ENCODE measurements at places on chromosomes 12 and 14. TPM values are rescaled to one million over a fixed set of nuclear protein-coding genes. Genes with fewer than 3 reads are reported as not detected.

DNA sequence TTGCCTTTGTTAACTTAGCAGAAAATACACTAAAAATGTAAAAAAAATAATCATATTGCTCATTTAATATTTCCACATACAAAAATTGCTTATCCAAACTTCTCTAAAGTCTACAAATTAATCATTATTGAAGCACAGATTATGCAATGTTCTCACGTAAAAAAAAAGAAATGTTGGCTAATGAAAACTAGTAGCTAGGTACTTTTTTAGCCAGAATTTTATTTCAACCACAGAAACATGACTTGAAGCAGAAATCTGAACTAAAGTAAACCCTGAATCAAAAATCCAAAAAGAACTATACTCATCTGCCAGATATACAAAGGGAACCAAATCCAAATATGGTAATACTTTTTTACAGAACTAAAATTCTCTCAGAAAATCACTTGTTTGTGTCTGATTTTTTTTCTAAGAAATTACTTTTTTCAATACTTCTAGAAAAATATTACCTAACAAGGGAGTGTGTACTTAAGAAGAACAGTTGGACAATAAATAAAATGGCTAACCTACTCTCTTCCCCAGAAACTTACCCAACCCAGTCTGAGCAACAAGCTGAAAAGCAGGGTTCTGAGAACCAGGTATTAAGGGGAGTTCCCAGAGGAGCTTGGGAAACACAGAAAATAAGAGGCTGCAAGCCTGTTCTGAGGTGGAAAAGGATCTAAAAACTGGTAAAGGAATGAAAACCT, 78.4 kb upstream of the RAP1B start:
- no peak for DNase-seq

DNA sequence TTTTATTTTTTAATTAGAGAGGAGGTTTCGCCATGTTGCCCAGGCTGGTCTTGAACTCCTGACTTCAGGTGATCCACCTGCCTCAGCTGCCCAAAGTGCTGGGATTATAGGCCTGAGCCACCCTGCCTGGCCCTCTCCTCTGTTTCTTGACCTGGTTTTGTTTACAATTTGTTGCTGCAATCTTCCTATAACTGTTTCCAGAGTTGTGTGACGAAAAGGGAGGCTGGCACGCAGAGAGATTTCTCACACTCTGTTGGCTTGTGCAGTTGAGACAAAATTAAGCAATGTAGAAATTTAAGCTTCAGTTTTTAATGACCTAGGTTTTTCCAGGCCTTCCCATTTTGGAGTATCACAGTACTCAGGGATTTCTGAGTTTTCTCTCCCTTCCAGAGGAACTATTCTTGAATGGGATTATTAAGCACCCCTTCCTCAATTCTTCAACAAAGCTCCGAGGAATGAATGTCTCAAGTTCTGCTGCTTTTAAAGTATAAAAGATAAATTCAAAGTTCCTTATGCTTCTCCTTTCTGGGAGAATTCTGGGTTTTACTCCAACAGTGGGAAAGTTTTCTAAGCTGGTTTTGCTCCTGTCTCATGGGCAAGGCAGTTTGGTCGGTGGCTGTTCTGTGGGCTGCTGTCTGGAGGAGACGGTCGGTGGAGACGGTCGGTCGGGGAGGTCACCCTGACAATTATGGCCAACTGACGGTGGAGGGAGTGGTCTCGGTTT, 20.4 kb upstream of the FOS start:
- DNase-seq: no peak

DNA sequence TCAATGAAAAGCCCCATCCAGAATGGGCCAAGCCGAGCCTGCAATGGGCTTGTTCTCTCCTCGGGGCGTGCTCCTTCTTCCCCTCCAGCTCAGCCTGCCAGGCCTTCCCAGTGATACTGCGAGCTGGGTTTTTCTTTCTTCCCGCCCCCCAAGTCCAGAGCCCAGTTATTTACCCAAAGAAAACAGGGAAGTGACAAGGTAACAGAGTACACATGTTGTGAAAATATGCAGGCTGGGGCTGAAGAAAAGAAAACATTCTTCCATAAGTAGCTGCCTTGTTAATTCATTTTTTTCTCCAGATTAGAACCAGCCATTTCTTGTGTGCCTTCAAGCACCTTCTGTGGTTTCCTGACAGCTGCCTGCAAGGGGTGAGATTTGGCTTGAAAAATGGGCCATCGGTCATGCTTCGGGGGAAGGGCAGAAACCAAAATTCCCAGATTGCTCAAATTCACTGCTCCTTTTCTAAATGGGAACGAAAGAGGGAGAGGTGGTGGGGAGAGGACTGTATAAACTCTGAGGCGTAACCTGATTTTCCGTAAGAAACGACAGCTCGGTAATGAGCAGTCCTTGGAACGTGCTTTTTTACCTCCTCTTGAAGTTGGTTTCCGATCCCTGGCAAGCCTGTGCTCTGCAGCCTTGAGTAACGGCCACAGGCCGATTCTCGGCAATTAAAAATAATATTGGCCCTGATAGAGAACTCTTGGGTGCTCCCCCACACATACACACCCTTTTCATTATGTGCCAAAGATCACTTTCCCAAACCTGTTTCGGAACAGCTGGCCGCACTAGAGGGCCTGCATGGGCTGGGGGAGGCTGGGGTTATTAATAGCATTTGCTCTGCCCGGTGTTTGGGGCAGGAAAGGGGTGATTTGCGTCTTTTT, 229.4 kb downstream of the ZFP36L1 start:
- DNase-seq: peak; percentile 86

Gene SVOP
- polyA plus RNA-seq: not detected

Gene PUS7L
- polyA plus RNA-seq: 6.9 TPM
